Gastroesophageal sphincter (tissue), 4 donors: ENCODE measurements at places on chromosomes 13 and 19.
A peak's percentile ranks its signal among the peaks of the same experiment; 100 is the strongest.

- ATAC-seq: peak; percentile 92
Measured at GRCh38 chr19:8251025-8251472, 41.9 kb downstream of the CERS4 start.

GRCh38 chr13:81395368-81395767 is 1054.4 kb upstream of the SPRY2 start:
- ATAC-seq: no peak

DNA sequence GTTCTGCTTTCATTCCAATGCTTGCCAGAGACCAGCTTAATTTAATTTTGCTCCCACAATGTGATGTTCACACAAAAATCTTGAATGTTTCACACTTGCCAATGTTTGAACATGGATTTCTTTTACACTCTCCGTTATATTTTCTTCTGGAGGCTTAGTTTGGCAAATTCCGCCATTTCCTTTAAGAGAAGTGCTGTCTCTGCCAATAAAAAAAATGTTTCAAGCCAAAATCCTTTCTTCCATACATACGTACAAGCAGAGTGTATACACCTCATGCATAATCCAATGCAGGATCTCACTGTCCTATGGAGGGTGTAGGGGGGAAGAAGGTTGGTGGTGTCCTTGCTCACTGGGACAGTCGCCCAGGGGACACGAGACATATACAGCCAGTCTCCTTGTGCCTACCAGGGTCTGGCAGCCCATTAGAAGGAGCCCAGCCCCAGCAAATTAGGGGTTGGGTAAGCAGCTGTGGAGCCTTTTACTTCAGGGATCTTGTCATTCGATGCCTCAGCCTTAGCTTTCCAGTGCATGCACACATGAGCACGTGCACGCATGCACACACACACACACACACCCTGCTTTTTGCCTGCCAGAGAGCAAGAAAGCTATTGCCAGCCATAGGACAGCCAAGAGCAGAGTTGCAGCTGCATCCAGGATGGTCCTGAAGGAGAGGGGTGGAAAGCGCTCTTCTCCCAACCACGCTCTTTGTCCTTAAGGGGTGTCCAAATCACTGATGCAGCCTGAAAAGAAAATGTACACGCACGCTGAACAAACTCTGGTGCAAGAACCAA is 208.3 kb downstream of the FOXO1 start:
- ATAC-seq: no peak

GRCh38 chr13:99033814-99034213 is 56.0 kb upstream of the DOCK9 start:
- ATAC-seq: peak; percentile 68

DNA sequence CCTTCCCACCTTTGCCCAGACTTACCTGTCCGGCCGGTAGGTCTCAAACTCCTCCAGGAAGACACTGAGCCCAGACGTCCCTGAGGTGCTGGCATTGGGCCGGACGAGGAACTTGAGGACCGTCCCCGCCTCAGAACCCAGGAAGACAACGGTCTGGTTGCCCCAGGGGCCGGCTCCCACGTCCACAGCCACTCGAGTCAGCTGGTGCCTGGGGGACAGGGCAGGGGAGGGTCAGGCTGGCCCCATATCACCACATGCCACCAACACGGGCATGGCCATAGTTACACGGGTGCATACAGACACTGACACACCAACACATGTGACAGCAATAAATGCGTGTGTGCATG is 8.4 kb upstream of the LRG1 start:
- ATAC-seq: peak; percentile 30

- no peak for ATAC-seq
Measured at GRCh38 chr19:48396016-48396823, 2.8 kb downstream of the GRIN2D start.

- ATAC-seq: no peak
Measured at GRCh38 chr19:19655641-19656343, 7.7 kb downstream of the ATP13A1 start.

DNA sequence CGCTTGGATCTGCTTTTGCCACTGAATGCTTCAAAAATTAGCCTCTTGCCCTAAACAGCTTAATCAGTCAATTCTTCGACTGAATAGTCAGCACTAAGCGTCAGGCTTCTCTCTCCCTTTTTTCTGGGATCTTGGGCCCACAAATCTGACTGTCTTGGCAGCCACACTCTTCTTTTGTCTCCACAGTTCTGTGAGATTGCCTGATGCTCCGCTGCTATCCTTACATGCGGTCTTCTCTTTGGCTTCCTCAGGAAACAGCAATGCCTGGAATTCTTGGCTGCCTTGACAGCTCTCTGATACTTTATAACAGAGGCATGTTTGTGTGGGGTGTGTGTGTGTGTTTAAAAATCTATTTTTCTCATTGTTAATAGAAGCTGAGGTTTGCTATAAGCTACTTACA is 32.6 kb downstream of the ERCC5 start:
- ATAC-seq: no peak

- no peak for ATAC-seq
Measured at GRCh38 chr13:64455124-64455523, 2775.0 kb downstream of the PCDH9 start.

- no peak for ATAC-seq
Measured at GRCh38 chr19:6828306-6828697, 55.8 kb downstream of the VAV1 start.

GRCh38 chr19:12665671-12666264 is 774 bp downstream of the MAN2B1 start:
- no peak for ATAC-seq

- no peak for ATAC-seq
Measured at GRCh38 chr13:24168392-24168750, 7.9 kb downstream of the SPATA13 start.

DNA sequence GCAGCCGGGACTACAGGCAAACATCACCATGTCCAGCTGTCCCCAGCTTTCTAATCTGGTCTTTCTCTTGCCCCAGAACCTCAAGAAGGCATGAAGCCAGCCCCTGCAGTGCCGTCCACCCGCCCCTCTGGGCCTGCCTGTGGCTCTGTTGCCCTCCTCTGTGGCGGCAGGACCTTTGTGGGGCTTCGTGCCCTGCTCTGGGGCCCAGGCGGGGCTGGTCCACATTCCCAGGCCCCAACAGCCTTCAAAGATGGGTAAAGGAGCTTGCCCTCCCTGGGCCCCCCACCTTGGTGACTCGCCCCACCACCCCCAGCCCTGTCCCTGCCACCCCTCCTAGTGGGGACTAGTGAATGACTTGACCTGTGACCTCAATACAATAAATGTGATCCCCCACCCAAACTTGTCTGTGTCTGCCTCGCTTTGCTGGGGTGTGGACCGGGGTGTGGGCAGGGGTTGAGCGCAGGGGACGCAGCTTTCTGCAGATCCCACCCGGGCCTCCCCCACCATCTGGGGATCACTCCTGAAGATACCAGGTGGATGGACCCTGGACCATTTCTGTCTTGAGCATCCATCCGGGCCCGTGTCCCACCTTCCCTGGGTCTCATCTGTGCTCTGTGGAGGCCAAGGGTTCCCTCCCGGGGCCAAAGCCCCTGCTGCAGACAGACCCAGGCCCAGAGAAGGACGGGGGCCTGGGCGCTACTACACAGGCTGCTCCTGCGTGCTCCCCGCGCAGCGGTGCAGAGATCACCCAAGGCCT is 15.3 kb downstream of the PRKCSH start:
- ATAC-seq: no peak

GRCh38 chr19:32675720-32676185 is at the start of gene RGS9BP:
RGS9BP (plus strand) TSS chr19:32675848; CDS start chr19:32676264, 416 bp downstream.
- peak; percentile 85 for ATAC-seq

- ATAC-seq: no peak
Measured at GRCh38 chr13:60970736-60971135, 444.9 kb downstream of the PCDH20 start.

DNA sequence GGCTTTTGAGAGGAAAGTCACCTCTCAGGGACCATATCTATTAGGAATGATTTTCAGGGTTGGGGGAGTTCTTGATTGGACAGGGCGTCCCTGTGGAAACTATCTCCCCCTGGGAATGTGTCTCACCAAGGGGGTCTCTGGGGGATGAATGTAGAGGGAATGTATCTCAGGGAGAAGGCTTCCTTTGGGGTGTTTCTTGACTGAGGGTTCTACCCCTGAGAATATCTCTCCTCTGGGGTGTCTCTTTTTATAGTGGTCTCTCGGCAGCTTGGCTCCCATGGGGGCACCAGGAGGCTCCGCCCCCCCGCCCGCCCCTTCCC is 1.0 kb downstream of the RTBDN start:
- ATAC-seq: no peak

DNA sequence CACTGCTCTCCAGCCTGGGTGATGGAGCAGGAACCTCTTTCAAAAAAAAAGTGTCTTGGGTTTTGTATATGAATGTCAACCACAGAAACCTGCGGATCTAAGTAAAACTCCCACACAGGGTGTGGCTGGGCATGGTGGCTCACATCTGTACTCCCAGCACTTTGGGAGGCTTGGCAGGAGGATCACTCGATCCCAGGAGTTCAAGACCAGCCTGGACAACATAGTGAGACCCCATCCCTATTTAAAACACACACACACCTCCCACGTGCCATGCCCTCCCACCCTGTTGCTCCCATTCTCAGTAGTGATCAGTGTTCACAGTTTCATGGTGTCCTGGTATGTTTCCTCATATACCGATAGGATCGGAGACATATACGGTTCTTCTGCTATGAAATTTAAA is 9.2 kb downstream of the TMED1 start:
- ATAC-seq: no peak

DNA sequence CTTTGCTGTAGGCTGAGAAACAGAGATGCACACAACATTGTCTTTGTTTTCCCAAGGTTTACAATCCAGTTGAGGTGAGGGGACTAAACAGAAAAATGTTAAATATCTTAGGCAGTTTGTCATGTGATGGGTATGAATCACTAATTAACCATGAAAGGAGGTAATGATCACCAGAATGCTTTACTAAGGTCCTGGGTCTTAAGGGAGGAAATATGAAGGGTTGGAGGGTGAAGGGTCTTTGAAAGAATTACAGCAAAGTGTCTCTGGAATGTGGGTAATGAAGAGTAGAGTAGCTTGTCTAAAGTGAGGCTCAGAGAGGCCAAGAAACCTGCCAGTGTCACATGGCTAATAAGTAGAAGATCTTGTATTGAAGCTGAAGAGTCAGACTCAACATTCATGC is 19.0 kb downstream of the BIVM start:
- no peak for ATAC-seq

- no peak for ATAC-seq
Measured at GRCh38 chr19:55362174-55362989, 678 bp downstream of the GARIN5B start.

DNA sequence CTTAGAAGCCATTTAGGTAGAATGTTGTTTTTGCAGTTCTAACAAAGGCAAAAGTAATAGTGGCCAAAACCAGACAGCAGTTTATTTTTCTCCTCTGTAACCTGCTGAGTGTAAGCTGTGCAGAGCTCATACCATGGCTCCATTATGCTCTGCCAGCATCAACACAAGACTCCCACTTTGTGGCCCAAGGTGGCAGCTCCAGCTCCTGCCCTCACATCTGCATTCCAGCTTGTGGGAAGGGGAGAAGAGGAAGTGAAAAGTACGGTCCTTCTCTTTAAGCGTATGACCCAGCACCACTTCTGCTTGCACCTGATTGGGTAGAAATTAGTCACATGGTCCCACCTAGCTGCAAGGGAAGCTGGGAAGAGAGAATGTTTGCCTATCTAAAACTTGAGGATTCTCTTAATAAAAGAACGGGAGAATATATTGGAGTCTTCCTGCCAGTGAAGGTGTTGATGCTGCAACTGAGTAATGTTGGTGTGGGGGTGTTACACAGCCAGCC is 19.2 kb downstream of the ADGRE1 start:
- ATAC-seq: no peak

DNA sequence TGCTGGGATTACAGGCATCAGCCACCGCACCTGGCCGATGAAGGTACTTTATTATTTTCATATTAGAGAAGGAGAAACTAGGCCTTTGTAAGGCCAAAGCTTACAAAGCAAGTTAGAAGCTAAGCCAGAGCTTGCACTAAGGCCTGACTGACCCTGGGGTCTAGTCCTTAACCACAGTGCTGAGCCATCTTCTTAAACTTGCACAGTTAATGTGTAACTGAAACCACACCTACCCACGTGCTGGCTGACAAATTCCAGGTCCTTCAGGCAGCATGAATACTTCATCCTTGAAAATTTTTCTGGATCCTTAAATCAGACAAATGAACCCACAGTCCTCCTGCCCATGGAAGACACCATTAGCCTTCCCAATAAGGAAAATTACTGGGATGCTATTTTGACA is 880.6 kb downstream of the UQCRFS1 start:
- no peak for ATAC-seq

- ATAC-seq: no peak
Measured at GRCh38 chr13:25468325-25469168, 96.8 kb downstream of the ATP8A2 start.

DNA sequence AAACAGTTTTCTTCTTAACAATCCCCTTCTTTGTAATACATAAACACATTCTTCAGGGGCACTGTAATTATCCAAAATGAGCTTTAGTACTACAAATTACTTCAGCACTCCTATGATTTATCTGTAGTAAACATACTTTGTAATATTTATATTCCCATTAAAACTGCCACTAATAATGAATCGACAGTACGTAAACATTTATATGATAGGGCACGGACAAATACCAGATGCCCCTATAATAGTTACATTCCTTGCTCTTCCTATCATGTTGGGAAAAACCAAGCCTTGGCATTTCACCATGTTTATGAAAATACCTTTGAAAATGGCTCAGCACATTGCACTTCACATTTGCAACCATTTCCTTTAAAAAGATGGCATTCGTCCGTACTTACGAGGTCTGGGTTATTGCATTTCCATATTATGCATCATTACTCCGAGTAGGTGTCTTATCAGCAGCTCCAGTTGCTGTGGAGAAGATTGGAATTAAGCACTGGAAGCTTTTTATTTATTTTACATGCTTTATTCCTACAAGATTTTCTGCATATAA is 1043.4 kb downstream of the DIAPH3 start:
- ATAC-seq: no peak

DNA sequence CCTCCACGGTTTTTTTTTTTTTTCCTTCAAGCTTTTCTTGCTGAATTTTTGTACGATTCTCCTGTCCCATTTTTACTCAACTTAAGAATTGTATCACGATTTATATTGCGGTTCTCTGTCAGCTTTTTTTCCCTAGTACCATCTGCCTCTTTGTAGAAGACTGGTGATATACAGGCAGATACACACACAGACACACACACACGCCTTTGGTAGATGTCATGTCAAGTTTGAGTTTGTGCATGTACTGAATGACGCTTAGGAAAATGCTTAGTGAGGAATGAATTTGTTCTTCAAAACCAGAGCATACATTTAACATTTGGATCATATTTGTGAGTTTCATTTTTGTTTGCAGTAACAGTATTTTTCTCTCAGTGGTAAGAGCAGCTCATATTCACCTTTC is 82.0 kb upstream of the MBNL2 start:
- ATAC-seq: no peak

DNA sequence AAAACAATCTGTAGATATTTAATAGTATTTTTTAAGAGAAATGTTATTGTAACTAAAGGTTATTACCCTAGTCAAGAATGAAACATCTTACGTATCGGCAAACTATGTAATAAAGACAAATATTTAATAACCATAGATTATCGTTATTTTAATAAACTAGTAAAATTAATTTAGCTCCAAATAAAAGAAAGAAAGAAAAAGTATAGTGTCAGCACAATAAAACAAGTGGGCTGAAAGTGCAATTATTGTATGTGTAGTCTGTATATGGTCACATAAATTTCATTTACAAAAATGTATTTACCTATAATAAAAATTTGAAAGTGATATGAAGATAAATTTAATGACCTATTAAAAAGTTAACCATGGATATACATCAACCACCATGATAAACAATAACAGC is 1258.4 kb upstream of the MIR17HG start:
- no peak for ATAC-seq
